Skin of body (tissue), 3 donors: ENCODE measurements at places on chromosomes 5 and 9. TPM values are rescaled to one million over a fixed set of nuclear protein-coding genes. Genes with fewer than 3 reads are reported as not detected.
A peak's percentile ranks its signal among the peaks of the same experiment; 100 is the strongest.

DNA sequence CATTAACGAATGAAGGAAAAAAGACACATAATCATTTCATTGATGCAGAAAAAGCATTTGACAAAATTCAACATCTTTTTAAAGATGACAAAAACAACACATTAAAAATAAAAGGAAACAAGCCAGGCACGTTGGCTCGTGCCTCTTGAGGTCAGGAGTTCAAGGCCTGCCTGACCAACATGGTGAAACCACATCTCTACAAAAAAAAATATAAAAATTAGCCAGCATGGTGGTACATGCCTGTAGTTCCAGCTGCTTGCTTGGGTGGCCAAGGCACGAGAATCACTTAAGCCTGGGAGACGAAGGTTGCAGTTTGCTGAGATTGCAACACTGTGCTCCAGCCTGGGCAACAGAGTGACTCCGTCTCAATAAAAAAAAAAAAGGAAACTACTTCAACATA, 77.0 kb downstream of the ERCC6L2 start:
- no peak for DNase-seq

DNA sequence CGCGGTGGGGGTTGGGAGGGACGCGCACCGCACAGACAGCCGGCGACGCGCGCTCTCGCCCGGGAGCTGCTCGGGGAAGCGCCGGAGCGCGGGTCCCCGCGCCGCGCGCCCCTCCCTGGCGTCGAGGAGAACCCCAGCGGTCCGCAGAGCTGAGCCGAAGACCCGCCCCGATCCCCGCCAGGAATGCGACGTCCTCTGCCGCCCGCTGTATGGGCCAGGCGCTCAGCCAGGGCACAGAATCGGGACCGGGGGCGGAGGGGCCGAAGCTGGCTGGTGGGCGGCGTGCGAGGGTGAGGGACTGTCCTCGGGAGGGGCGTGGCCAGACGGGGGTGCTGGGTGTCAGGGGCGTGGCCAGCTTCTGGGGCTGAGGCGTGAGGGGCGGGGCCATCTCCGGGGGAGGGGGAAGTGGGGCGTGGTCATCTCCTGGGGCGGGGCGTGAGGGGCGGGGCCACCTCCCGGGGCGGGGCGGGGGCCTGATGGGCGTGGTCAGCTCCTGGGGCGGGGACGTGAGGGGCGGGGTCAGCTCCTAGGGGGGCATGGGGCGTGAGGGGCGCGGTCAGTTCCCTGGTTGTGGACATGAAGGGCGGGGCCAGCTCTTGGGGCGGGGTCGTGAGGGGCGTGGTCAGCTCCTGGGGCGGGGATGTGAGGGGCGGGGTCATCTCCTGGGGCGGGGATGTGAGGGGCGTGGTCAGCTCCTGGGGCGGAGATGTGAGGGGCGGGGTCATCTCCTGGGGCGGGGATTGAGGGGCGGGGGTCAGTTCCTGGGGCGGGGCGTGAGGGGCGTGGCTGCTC, 965 bp downstream of the PTGDS start:
- DNase-seq: peak; percentile 50

- no peak for DNase-seq
Observed at GRCh38 chr5:171269717-171270116, 39.3 kb upstream of the TLX3 start.

The SPINK6 gene
- not detected for total RNA-seq

The RNF183 gene
- total RNA-seq: 0.20 TPM
